ENCODE measurements at places on chromosomes 11 and 22.

- DNase-seq = no peak
These were observed 38.5 kb upstream of the LRRC4C start for GRCh38 chr11:41497974-41498373.

DNA sequence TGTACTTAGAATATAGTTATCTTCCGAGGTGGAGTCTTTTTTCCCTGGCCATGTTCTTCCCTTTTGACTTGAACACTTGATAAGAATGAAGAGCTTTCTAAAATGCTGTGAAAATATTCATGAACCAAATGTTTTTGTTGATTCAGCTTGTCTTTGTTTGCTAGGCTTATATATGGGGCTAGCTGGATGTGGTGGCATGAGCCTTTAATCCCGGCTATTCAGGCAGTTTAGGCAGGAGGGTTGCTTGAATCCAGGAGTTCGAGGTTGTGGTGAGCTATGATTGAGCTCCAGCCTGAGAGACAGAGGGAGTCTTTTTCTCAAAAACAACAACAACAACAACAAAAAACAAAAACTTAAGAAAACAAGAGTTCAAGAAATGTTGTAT is 23.1 kb downstream of the CBL start:
- no peak for DNase-seq

DNA sequence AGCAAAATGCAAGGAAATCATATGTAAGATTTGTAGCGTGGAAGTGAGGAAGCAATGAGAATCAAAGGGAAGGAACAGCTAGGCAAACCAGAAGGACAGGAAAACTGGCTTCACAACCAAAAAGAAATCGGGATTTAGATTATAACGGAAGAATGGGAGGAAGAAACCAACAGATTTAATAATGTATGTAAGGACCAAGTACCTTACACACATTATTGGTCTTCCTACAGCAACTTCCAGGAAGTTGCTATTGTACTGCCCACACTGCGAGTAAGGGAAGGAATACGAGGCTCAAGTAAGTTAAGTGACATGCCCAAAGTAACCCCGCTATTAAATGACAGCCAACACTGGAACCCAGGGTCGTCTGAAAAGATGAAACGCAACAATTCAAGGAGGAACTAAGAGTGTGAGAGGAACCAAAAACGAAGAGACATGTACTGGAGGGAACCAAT is 473 bp downstream of the TXN2 start:
- DNase-seq = no peak

DNA sequence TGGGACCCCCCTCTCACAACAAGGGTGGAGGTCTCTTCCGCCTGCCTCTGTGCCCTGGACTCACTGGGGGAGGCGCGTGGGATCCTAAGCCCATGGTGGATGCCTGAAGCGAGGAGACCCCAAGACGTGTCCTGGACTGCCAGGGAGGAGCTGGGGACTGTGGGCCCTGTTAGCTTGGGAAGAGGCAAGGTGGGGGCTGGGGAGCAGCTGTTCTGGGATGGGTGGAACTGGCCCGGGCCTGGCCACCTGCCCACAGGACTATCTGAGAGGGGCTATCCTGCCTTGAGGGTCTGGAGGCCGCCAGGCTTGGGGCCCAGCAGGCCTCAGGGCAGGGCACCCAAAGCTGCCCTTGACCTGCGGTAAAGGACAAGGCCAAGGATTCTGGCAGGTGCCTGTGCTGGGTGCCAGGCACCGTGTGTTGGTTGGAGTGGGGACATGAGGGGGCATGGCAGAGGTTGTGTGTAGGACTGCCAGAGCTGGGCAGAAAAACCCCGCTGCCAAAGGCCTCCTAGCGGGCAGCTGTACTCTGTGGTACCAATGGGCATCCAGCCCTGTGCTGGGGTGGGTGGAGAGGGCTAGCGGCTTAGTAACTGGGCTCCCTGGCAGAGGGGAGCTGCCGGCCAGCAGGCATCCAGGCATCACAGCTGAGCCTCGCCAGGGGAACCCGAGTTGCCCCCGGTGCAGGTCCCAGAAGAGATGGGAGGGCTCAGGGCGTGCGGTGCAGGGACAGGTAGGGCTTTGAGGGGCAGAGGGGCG is 670 bp downstream of the LSP1 start:
- DNase-seq = no peak

DNA sequence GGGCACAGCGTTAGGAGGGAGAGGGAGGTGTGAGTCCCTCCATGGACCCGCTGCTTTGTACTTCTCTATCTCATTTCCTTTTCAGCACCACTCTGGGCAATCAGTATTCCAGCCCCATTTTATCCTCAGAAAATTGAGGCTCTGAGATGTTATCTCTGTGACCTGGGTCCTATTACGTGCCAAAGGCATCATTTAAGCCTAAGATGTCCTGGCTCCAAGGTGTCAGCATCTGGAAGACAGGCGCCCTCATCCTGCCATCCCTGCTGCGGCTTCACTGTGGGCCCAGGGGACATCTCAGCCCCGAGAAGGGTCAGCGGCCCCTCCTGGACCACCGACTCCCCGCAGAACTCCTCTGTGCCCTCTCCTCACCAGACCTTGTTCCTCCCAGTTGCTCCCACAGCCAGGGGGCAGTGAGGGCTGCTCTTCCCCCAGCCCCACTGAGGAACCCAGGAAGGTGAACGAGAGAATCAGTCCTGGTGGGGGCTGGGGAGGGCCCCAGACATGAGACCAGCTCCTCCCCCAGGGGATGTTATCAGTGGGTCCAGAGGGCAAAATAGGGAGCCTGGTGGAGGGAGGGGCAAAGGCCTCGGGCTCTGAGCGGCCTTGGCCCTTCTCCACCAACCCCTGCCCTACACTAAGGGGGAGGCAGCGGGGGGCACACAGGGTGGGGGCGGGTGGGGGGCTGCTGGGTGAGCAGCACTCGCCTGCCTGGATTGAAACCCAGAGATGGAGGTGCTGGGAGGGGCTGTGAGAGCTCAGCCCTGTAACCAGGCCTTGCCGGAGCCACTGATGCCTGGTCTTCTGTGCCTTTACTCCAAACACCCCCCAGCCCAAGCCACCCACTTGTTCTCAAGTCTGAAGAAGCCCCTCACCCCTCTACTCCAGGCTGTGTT is 829 bp upstream of the APOC3 start:
- no peak for DNase-seq

Measured in coronary artery (tissue), 2 donors.